ENCODE measurements at places on chromosomes 7 and 10. TPM values are rescaled to one million over a fixed set of nuclear protein-coding genes. Genes with fewer than 3 reads are reported as not detected.

INA gene
- 0.40 TPM for total RNA-seq

- DNase-seq: no peak
These were observed 456.5 kb downstream of the GATA3 start for GRCh38 chr10:8511026-8511425.

MKX gene
- total RNA-seq: 5.2 TPM

DPP6 gene
- 0.35 TPM for total RNA-seq

- no peak for DNase-seq
These were observed at the start of gene PNLIPRP1 for GRCh38 chr10:116590590-116591444. TSS of gene PNLIPRP1 (plus strand) at chr10:116590959. CDS start at chr10:116591130, 171 bp downstream.

DNA sequence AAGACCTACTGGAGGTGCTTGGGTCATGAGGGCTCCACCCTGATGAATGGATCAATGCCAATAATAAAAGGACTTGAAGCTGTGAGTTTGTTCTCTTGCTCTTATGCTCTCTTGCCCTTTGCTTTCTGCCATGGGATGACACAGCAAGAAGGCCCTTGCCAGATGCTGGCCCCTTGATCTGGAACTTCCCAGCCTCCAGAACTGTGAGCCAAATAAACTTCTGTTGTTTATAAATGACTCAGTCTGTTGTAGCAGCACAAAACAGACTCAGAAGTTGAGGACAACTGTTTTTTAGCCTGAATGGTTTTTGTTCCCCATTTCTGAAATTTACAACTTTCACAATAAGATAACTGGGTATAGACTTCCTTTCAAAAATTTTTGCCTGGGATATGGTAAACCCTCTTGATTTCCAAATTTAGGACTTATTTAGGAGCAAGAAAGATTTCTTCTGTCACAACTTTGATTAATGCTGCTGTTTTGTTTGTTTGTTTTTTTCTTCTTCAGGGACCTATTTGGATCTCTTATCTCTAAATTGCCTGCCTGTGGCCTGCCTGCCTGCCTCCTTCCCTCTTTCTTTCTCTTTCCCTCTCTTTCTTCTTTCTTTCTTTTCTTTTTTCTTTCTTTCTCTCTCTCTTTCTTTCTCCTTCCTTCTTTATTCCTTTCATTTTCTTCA lies 12.1 kb downstream of the ENTPD1 start:
- DNase-seq: peak; percentile 58

- DNase-seq: no peak
These were observed 27.4 kb downstream of the ADAMTS14 start for GRCh38 chr10:70699659-70700174.

CLDN3 gene
- 129 TPM for total RNA-seq

All from mucosa of gallbladder (tissue), 1 donor.